ENCODE measurements at places on chromosomes 4 and X.

- H3K27ac ChIP-seq = no peak overlapping the region
- no peaks in the 10 kb centered on the region for H3K36me3 ChIP-seq
- DNase-seq = no peak
Observed at GRCh38 chrX:39152106-39152649, 350.9 kb downstream of the MID1IP1 start.

- no peaks in the 10 kb centered on the region for H3K4me1 ChIP-seq
- H3K36me3 ChIP-seq = no peaks in the 10 kb centered on the region
- peaks cover 8% of the 10 kb centered on the region for H3K27me3 ChIP-seq
- H3K4me3 ChIP-seq = no peak overlapping the region
- H3K27ac ChIP-seq = no peak overlapping the region
- DNase-seq = no peak
Observed at GRCh38 chr4:128241425-128241913, 46.1 kb downstream of the PGRMC2 start.

- peaks cover 5% of the 10 kb centered on the region for H3K4me1 ChIP-seq
- no peak overlapping the region for H3K27ac ChIP-seq
- H3K4me3 ChIP-seq = no peak overlapping the region
Observed at GRCh38 chrX:23332101-23332887, 2.4 kb upstream of the PTCHD1 start.

- H3K27me3 ChIP-seq = peaks cover 46% of the 10 kb centered on the region
- H3K4me1 ChIP-seq = peaks cover 1% of the 10 kb centered on the region
- DNase-seq = no peak
- peaks cover 2% of the 10 kb centered on the region for H3K36me3 ChIP-seq
- H3K27ac ChIP-seq = peak overlapping the region; percentile 66
Observed at GRCh38 chr4:1166509-1167243, 5.7 kb downstream of the SPON2 start.

DNA sequence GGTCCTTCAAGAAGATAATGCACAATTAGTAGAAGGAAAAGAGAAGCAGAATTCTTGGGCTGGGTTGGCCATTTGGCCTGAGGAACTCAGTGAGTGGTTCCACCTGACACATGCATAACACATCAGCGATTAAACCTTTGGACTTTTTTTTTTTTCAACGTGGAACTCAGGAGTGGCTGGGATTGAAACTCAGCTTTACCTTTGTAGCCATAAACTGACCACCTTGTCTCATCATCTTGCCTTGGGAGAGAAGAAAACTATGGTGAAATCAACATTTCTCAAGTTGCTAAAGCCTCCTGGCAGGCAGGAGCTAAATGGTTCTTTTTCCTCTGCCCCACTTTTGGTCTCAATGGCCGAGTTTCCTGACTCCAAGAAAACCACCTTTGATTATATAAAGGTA lies 16.3 kb downstream of the PTTG2 start:
- H3K27ac ChIP-seq = peak overlapping the region; percentile 40
- no peaks in the 10 kb centered on the region for H3K27me3 ChIP-seq
- H3K36me3 ChIP-seq = no peaks in the 10 kb centered on the region
- H3K4me3 ChIP-seq = peak overlapping the region; percentile 43
- H3K4me1 ChIP-seq = peaks cover 6% of the 10 kb centered on the region

Data from T-cell (primary cell).